ENCODE measurements at places on chromosomes 1 and 21. TPM values are rescaled to one million over a fixed set of nuclear protein-coding genes. Genes with fewer than 3 reads are reported as not detected.

GRCh38 chr1:113787663-113788062 lies 24.6 kb downstream of the RSBN1 start:
- DNase-seq: no peak

- DNase-seq: peak; percentile 56
Observed at GRCh38 chr1:243926803-243927245, 76.8 kb upstream of the AKT3 start.

DNA sequence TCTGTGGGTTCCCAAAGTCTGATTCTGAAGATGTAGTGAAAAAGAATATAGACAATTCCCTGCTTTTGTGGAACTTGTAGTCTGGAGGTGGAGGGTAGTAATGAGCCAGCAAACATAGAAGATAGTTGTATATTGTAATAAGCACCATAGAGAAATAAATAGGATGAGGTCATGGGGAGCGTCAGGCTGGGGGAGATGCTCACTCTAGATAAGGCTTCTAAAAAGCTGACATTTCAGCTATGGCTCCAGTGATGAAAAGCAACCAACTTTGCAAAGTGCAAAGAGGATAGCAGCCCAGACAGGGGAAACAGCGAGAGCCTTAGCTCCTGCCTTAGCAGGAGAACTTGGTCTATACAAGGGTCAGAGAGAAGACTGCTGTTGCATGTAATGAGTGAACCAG lies 98.0 kb upstream of the RALGPS2 start:
- DNase-seq: no peak

- no peak for DNase-seq
Observed at GRCh38 chr1:193525917-193526710, 339.7 kb upstream of the B3GALT2 start.

DNA sequence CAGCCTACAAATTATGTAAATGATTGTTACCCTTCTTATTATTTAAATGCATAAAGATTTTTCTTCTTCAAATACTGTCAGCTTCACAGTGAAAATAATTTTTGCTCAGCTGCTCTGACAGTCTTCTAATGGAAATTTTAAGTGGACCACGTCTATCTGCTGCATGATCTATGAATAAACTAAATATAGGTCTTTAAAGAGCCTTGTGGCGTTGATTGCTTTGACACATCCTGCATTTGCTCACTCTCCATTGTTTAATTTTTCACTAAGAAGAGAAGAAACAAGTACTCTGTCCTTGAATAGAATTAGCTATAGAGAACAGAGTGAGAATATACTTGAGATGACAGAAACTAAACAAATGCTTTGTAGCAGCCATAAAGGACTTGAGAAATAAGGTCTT lies 826.1 kb downstream of the MRPL39 start:
- DNase-seq: no peak

Gene PDC
- not detected for total RNA-seq

Gene E2F2
- total RNA-seq: 9.0 TPM

Gene OR2G6
- not detected for total RNA-seq

Gene MMP23B
- 4.9 TPM for total RNA-seq
